ENCODE measurements at places on chromosomes 12 and 14.

DNA sequence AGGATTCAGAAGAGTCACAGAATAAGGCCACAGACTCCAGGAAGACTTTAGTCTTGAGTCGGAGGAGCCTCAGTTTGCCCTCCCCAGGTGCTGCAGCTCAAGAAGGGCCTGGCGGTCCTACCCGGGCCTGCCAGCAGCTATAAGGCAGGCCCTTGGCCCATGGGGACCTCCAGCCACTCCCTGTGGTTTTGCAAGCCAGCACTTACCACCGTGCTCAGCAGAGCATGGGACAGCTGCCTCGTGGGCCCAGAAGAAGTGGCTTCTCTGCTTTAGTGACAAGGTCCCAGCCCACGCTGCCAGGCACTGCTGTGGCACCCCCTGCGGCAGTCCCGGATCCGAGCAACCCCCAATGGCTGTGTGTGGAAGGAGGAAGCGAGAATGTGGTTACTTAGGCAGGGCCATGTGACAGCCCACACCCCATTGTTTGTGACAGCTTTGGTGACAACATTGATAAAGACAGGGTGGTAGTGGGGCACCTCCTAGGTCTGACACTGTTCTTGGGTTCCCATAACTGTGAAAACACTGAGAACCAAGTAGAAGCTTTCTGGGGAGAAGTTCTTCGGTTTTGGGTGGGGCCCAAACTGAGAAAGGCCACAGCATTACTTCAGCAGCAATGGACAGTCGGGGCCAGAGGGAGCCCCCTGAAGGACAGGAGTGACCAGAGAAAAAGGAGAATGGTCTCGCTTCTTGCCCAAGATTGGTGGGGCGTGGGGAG, at the start of gene SELPLG:
Gene SELPLG, minus strand, starts transcription at position 361 of the 715 bp plus-strand sequence. CDS start 9,587 bp downstream, outside the sequence.
- peak; percentile 97 for DNase-seq

GRCh38 chr14:58733451-58734208, 95.9 kb downstream of the DACT1 start:
- peak; percentile 53 for DNase-seq

GRCh38 chr14:34971381-34971780, 11.4 kb upstream of the SRP54 start:
- DNase-seq = no peak

- DNase-seq = no peak
Observed at GRCh38 chr12:72288911-72289310, 16.7 kb downstream of the TRHDE start.

DNA sequence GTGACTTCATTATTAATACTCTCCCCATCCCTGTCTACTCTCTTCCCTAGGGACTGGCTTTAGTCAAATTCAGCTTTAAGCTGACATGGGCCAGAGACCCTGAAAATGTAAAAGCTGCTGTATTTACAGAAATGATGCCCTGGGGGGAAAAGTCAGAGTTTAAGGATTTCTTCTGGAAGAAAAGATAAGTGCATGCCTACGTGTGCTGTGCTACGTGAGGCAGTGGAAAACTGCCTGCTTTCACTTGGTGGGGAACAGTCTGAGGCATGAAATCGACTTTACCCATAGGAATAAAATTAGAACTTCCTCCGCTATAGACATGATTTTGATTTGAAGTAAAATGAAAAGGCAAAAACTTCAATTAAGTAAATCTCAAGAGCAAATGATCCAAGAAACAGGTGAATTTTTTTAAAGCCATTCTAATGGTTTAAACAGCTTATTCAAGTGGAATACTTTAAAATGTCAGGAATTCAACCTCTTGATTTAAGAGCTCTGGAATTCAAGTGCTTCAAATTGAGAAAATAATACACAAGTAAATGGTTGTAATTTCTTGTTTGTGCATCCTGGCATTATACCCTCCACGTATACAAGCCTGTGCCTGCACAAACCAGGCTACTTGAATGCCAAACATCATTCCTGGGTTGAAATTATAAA, 168.5 kb downstream of the FOXN3 start:
- DNase-seq = no peak

DNA sequence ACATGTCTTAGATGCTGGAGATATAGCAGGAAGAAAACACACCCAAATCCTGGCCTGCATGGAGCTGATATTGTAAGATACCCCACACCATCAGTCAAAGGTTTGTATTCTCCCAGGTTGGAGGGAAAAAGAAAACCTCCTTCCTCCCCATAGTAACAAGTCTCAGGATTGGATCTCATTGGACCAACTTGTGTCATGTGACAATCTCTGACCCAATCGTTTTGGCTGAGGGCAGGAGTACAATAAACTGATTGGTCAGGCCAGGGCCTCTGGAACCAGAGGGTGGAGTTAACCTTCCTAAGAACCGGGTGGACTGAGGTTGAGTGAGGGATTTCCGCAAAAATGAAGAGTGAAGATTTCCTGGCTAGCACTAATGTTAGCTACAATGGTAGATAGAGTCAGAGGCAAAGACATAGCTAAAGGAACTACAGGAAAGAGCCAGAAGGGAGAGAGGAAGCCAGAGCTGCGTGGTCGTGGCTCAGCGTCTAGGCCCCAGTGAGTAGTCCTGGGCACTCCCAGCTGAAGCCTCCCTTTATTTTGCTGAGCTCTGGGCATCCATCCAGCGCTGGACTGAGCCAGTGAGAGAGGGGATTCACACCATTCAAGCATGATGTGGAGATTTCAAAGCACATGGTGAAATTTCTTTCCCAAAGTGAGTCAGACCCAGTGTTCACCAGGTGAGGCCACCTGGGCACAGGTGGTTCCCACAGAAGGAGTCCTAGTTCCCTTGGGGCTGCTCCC, 219.9 kb downstream of the AACS start:
- DNase-seq = no peak

- DNase-seq = no peak
Observed at GRCh38 chr12:4133636-4134447, 139.7 kb upstream of the CCND2 start.

DNA sequence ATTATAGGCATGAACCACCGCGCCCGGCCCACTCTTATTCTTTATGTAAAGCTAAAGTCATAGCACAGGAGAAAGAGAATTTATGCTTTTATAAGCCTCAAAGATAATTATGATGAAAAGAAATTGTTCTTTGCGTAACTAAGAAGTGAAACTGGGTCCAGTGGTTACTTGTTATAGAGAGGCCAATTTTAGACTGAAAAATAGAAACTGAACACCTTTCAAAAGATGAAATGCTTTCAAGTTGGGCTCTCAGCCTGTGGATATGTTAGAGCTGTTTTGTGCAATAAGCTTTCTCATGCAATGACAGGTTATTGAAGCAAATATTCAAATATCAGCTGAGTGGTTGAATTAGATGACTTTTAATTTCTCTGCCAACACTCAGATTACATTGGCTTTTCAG, 7.9 kb downstream of the TMEM253 start:
- DNase-seq = no peak

DNA sequence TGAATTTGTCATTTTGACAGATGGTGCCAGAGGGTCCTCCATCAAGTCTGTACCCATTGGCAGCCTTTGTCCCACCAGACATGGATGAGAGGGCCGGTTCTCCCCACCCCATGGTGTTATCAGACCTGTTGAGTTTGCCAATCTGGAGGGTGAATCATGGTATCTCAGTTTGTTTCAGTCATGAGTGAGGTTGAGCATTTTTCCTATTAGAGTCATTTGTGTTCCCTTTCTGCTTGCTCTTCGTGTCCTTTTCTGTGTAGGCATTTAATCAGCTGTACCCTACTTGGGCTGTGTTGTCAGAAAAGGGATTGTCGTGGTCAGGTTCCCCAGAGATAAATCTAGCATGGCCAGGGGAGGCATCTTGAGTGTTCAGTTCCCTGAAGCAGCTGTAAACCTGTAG, 30.5 kb downstream of the SLC24A4 start:
- no peak for DNase-seq

DNA sequence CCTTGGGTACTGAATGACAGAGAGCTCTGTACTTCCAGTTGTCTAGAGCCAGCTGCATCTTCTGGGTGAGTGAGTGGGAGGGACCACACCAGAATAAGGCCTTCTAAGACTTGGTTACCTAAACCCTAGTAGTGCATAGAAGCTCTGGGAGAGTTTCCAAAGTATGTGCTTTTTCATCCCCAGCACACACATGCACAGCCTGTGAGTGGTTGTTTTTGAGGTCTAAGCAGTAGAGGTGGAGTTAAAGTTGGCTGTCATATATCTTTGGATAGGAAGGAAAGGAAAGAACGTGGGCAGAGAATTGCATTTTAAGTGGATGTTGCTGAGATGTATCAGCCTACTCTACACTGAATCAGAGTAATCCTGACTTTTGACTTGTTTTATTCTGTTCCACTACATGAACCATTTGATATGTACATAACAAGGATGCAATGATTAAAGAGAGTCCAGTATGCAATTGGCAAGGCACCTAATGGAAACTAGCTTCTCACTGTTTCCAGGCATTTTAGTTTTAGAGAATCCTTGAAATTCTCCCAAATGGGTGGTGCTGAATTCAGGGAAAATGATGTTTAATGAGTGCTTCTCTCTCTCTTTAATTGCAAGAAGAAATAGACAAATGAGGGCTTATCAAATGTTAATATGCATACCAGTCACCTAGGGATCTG, 51.8 kb upstream of the PRICKLE1 start:
- DNase-seq = no peak

GRCh38 chr14:29403091-29403490, 524.6 kb downstream of the PRKD1 start:
- no peak for DNase-seq

- DNase-seq = no peak
Observed at GRCh38 chr14:76777721-76778120, 16.5 kb downstream of the VASH1 start.

DNA sequence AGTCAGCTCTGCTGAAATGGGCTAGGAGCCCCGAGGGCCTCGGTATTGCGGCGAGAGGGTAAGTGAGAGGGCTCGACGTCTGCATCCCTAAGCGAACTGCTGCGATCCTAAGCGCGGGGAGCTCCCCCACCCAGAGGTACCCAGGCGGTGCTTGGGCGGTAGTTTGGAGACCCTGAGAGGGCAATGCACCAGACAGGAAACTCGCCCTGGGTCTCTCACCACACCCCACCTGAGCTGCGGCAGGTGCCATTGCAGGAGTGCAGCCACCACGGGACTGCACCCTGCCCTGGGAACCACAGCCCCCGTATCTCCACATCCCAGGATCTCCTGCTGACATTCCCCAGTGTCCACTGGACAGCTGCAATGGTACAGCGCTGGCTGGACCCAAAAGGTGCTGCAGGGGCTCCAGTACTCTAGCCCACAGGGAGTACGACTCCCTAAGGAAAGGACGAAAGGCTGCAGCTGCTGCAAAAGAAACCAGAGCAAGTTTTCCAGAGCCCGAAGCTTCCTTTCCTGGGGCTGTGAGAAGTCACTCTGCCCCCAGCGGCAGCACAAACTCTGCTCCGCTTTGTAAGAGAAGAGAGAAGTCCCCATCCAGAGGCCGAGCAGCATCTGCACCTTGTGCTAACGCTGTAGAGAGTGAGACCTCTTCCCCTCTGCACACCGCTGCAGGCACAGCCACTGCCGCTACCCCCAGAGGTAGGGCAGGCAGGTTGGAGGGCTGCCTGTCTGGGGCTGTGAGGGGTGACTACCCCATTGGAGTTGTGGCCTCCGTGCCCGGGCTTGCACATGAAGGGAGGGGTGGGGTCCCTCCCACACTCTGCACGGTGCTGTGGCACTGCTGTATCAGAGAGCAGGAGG, 31.1 kb upstream of the MON2 start:
- DNase-seq = no peak

DNA sequence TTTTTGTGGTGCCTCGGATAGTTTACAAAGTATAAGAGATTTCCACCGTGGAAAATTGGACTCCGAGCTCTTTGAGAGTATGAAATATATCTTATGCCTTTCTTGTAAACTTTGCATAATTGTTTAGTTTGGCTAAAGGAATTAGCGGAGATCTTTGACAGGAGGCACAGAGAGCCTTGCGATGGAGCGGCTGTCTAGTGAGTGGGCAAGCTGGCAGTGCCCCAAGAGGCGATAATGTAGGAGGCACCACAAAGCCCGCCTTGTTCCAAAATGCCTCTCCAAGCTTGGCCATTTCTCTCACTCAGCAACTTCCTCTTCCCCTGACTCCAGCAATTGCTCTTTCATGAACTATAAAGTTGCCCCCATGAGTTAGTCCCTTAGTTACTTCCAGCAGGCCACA, 270.1 kb upstream of the PRICKLE1 start:
- no peak for DNase-seq

DNA sequence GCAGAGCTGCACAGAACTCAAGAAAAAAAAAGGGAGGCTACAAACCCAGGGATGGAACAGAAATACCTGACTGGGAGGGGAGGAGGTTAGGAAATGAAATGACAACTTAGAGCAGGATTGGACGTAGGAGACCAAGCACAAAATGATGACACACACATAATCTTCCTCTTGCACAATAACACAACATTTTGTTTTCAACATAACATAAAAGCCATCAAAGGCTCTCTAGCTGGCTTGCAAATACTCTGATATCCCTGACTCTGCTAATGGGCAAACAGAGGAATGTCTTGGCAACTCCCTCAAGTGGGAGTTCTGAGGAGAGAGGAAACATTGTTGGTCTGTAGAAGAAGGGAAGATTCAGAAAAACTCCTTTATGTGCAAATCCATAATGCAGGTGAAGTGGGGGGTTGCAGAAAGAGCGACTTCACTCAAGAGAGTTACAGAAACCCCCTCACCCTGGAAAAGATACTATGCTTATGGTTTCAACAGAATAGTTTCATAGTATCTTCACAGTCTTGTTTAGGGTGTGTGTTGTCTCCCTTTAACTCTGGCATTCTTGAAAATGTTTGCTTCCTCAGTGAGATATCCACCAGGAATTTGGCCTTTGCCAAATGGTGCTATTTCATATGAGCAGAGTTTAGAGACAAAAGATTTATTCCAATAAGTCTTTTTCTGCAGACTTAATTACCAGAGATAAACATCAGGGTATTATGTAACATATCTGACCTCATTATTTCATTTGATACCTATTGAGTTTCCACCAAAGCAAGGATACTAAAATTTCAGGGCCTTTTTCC, 43.8 kb upstream of the LTBP2 start:
- no peak for DNase-seq

DNA sequence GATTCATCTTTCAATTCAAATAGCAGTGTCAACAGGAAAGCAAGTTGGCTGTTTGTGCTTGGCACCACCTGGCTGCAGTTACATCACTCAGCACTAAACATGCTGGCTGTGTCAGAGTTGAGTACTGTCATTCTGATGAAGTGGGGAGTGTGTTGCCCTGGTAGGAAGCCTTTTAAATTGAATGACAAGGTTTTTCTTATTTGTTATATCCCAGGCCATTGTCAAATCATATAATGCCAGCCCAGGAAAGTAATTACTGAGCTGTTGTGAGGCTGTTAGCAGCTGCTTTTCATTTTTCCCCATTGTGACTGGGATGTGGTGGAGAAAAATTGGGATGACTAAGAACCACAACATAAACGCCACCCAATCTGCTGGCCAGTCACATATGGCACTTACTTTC, 106.5 kb upstream of the PRKD1 start:
- no peak for DNase-seq

All from T-helper 2 cell (primary cell).